ENCODE measurements at places on chromosomes 11 and 22.

DNA sequence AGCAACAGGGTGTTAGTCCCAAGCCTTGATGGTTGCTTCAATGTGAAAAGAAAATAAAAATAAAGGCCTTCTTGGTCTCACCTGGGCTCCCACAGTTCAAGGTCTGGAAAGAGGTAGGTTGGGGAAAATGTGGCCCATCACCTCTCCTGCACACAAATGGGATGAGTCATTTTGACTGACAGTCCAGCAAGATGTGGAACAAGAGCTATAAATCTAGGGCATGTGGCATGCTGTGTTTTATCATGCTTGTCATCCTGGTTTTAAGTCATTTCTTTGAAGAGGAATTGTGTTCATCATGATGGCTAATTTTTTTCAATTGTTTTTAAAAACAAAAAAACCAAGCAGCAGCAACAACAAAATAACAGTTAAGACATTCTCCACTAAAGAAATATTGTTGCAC is 503.7 kb downstream of the NTM start:
- DNase-seq, result no peak

DNA sequence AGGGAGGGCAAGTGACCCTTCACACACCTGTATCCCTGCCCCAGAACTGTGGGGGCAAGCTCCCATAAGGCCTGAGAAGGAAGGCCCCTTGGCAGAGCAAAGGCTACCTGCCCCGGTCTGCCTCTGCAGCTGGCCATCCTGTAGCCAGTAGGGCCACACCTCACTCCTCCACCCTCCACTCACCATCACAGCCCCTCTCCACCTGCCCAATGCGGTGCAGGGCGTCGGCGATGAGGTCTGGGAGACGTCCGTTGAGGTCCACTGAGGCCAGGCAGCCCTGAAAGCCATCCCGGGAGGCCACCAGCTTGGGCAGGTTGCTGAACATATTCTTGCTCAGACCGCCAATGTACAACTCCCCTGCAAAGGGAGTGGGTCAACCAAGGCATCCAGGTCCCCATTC is 57.5 kb downstream of the SLC22A12 start:
- DNase-seq, result no peak

GRCh38 chr11:41281131-41281742 is 178.2 kb downstream of the LRRC4C start:
- no peak for DNase-seq

- peak; percentile 91 for DNase-seq
Observed at GRCh38 chr22:31173386-31174145, 13.6 kb downstream of the RNF185 start.

GRCh38 chr11:10982704-10983510 is 125.1 kb upstream of the ZBED5 start:
- DNase-seq, result no peak

Measured in EH (cell line).